ENCODE measurements at places on chromosomes 7 and 10.

- no peak for DNase-seq
These were observed 42.4 kb upstream of the SEPTIN7 start for GRCh38 chr7:35758421-35758820.

GRCh38 chr7:75961218-75961617 is 33.2 kb downstream of the TMEM120A start:
- peak; percentile 45 for DNase-seq

- no peak for DNase-seq
These were observed 33.1 kb downstream of the ASB13 start for GRCh38 chr10:5633166-5633749.

DNA sequence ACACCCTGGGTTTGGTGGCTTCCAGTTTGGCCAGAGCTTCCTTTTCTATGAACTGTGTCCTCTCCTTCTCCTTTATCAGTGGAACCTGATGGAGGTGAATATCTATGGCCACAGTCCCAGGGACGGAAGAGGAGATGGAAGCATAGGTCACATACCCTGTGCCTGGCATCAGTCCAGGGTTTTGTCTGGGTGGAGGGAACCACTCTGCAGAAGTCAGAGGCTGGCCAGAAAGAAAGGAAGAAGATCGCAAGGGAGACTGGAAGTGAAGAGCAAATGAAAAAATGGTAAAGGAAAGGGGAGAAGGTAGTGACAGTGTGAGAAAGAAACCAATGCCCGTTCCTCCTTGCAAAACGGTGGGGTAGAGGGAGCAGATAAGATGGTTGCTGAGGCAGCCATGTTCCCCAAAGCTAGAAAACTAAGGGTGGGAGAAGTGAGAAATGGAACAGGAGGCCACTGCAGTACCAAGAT is 77.9 kb upstream of the HECW1 start:
- DNase-seq: no peak

DNA sequence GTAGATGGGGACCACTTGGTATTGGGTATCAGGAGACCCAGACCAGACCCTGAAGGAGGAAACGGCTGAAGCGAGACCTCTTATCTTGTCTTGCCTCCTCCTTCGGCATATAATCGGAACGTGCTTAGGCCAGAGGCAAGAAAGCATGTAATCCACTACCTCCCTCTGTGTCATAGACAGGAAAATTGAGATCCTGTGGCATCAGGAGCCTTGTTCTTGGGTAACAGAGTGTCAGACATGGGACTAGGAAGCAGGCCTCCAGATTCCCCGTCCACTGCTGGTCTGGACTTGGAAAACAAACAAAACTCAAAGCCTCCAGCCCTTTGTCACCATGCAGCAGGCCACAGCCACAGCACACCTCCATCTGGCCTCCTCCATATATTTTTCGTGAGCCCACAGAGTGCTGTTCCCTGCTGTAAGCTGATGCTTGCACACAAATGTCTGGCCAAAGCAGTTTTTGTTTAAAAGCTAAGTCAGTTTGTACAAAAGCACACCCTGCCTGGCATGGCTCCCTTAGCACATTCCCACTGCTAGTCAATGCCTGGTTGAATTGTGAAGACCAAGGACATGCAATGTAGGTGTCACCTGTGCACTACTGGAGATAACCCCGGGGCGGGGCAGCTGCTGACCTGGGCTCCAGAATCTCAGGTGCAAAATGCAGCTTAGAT is 510.9 kb downstream of the RPS24 start:
- DNase-seq: no peak

GRCh38 chr10:114103284-114103683 is 59.6 kb downstream of the ADRB1 start:
- no peak for DNase-seq

DNA sequence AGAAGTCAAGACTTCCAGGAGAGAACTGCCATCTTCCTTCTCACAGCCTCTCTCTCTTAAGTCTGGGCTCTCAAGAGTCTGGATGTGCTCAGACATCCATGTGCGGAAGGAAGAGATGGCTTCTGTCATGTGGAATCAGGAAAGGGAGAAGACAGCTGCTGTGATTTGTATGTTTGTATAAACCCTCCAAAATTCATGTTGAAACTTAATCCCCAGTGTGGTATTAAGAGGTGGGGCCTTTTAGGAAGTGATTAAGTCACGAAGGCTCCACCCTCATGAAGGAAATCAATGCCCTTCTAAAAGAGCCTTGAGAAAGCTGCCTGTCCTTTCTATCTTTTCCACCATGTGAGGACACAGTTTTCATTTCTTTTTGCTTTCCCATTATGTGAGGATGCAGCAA is 73.9 kb upstream of the PTN start:
- no peak for DNase-seq
